ENCODE measurements at places on chromosomes 2 and 18.
A peak's percentile ranks its signal among the peaks of the same experiment; 100 is the strongest.

DNA sequence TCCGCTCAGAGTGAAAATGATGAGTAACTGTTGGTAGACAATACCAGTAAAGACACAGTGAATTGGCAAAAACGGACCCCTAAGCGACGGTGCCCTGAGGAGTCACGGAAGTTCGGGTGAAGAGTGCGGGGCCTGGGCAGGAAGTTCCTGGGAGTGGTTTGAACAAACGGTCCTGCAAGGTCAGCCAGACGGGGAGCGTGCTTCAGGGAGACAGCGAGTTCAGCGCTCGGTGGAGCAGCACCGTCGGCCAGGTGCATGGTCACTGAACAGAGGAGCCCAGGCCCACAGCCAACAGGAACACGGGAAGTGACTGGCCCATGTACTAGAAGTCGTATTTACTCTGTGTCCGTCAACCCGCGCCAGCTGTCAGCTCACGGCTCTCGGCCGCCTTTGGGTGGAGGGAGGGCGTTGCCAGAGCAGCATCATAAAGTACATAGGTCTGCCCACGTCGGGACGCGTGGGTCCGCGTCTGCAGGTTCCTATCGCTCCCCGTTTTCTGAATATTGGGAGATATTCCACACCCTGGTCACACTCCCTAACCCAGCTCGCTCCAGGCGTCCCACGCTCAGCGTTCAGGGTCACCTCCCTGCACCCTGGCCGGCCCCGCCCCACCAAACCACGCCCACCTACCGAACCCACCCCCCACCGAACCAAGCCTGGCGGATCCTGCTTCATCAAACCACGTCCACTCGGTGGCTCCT lies 75.6 kb upstream of the UXS1 start:
- no peak for DNase-seq

- peak; percentile 84 for DNase-seq
These were observed 26.9 kb downstream of the C18orf63 start for GRCh38 chr18:74342416-74343043.

DNA sequence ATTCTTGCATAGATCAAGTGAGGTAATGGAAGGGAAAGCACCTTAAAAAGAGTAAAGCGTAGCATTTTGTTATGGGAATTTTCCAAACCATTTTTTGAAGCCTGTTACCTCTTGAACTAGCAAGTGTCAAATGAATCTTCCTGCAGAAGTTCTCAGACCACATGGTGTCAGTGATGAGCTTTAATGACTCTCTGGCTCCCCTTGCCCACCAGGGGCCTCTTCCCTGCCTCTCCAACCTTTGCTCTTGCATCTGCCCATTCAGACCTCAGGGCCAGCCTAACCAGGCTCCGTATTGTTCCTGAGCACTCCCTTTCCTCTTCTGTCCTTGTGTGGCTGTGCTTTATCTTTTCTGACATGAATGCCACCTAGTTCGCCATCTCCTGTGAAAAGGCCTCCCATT lies 155.9 kb downstream of the DIS3L2 start:
- no peak for DNase-seq

DNA sequence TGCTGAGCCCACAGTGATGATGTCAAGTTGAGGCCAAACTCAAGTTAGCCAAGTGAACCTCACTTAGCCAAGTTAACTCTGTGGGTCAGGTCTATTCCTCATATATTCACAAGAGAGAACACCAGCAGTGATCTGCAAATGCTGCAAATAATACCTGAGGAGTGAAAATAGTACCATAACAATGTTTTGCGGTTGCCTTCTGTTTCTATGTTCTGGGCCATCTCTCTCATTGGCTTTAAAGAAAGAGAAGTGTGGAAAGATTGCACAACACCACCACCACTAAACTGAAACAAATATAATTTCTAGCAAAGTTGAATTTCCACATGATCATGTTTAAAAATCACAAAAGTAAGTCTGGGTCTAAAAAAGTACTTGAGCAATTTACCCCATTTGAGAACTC lies 211.1 kb upstream of the GALNT5 start:
- no peak for DNase-seq
